DMS79 treated with DMSO at 0.1 percent for 48 hours (cell line): ENCODE measurements at places on chromosomes 12 and 14.

GRCh38 chr12:52873513-52873831 lies 24.7 kb upstream of the KRT78 start:
- no peak for DNase-seq

DNA sequence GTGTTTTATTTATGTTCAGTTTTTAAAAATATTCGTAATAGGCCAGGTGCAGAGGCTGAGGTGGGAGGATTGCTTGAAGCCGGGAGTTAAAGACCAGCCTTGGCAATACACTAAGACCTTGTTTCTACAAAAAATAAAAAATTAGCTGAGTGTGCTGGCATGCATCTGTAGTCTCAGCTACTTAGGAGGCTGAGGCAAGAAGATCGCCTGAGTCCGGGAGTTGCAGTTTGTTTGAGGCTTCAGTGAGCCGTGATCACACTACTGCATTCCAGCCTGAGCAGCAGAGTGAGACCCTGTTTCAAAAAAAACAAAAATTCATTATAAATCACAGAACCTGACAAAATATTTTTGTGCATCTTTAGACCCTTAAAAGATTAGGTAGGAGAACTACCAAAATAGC lies 240.1 kb upstream of the ARHGAP5 start:
- DNase-seq, result no peak

- no peak for DNase-seq
Observed at GRCh38 chr14:71539650-71540285, 392.5 kb upstream of the RGS6 start.

GRCh38 chr12:109462868-109463692 lies 14.0 kb downstream of the KCTD10 start:
- peak; percentile 89 for DNase-seq

GRCh38 chr12:3044141-3044630 lies 33.0 kb upstream of the TSPAN9 start:
- no peak for DNase-seq

DNA sequence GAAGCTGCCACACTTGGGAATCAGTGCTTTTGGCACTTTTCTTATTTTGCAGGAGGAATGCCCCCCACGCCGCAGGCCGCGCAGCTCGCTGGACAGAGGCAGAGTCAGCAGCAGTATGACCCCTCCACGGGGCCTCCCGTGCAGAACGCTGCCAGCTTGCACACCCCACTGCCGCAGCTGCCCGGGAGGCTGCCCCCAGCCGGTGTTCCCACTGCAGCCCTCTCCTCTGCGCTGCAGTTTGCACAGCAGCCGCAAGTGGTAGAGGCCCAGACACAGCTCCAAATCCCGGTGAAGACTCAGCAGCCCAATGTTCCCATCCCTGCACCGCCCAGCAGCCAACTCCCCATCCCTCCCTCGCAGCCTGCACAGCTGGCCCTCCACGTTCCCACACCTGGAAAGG lies 32.3 kb downstream of the EP400 start:
- no peak for DNase-seq

- peak; percentile 45 for DNase-seq
Observed at GRCh38 chr12:116659771-116660481, 77.9 kb downstream of the SPRING1 start.
